ENCODE measurements at places on chromosomes 3 and 15. TPM values are rescaled to one million over a fixed set of nuclear protein-coding genes. Genes with fewer than 3 reads are reported as not detected.

Gene TMCO5A
- total RNA-seq = not detected

Gene TMEM42
- 13.0 TPM for total RNA-seq

- DNase-seq = peak; percentile 76
Observed at GRCh38 chr3:115790759-115791158, 167.4 kb downstream of the GAP43 start.

Gene RTP1
- total RNA-seq = not detected

DNA sequence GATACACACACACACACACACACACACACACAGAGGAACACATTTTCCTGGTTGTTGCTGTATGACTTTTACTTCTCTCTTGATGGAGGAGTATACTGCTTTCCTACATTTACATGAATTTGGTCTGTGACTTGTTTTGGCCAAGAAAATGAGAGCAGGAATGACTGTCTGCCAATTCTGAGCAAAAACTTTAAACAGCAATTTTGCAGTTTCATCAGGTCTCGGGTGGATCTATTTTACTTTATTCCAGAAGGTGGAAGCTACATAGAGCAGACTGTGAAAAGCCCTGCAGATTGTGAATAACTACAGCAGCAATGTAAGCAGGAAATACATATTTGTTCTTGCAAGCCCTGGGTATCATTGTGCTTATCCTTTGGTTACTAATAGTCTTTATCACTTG is 1350.0 kb upstream of the EPHA6 start:
- DNase-seq = no peak

GRCh38 chr3:16824081-16824696 is 60.6 kb upstream of the PLCL2 start:
- DNase-seq = peak; percentile 42

- no peak for DNase-seq
Observed at GRCh38 chr3:132753946-132754345, 31.7 kb upstream of the NPHP3 start.

DNA sequence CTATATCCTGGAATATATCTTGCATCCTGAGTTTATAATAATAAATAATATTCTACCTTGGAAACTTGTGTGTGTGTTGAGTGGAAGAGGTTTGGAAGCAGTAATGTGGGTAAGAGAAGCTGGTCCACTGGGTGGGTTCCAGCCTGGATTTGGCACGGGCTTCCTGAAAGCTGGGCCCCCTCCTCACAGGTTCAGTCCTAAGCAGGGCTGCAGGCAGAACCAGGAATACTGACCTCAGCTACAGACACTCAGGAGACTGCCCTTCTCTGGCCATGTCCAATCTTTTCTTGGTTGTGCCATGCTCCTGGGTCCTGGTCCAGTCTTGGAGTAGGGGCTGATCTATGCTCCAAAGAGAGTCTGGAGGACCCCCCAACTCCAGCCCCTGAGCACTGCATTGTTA is 4.5 kb downstream of the MYD88 start:
- no peak for DNase-seq

Measured in activated CD4-positive, alpha-beta memory T cell treated with anti-CD3 and anti-CD28 coated beads for 36 hours (primary cell).